CD4-positive, alpha-beta T cell treated with Interleukin-17A for 4 hours (primary cell): ENCODE measurements at places on chromosomes 5 and 9.

GRCh38 chr5:54103871-54104270 is 206.5 kb downstream of the ARL15 start:
- no peak for DNase-seq

DNA sequence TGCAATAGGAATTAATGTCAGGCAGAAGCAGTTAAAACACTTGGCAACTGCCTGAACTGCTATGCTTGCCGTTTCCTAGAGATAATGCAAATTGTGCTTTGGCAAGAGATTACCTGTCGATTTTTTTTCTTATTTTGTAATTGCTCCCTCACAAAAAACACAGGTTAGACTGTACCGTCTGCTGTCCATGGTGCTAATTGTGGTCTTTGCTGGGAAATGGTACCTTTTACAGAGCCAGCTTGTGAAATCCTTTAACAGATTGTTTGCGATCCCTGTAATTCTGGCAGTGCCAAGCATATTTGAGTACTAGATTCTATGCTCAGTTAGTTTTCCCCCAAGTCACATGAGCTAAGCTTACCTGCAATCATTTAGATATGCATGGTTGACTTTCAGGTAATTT is 2125.8 kb upstream of the WWC1 start:
- no peak for DNase-seq

DNA sequence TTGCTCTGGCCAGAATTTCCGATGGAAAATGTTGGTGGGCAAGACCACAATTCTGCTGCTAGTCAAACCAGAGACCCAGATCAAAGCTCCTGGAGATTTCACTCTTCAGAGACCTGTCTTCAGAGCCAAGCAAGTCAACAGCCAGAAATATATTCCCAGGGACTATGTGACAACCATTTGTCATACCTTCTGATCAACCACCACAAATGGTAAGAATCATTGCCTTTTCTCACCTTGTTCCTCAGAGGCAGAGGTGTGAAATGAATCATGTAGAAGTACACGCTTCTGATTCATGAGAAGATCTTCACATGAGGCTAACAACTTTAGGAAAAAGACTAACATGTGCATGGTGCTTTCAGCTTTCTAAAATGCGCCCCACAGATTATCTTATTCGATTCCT is 53.5 kb downstream of the SUSD1 start:
- DNase-seq, result no peak

- no peak for DNase-seq
These were observed 75.7 kb downstream of the TUSC1 start for GRCh38 chr9:25602400-25603044.

DNA sequence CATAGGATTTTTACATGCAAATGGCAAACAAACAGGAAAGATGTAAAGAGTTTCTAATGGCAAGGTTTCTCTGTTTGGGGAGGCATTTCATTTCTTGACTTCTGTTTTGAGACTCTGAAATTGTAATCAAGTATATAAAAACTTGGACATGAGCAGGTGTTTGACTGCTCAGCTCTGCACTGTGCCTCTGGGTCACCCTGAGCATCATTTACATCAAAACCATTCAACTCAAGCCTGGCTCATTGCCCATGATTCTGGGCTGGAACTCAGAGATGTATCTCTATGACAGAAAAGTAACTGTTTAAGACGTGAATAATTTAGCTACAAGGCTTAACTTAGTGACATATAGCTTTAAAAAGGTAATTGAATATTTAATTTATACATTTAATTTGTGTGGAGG is 1402.4 kb upstream of the NUDT12 start:
- no peak for DNase-seq

DNA sequence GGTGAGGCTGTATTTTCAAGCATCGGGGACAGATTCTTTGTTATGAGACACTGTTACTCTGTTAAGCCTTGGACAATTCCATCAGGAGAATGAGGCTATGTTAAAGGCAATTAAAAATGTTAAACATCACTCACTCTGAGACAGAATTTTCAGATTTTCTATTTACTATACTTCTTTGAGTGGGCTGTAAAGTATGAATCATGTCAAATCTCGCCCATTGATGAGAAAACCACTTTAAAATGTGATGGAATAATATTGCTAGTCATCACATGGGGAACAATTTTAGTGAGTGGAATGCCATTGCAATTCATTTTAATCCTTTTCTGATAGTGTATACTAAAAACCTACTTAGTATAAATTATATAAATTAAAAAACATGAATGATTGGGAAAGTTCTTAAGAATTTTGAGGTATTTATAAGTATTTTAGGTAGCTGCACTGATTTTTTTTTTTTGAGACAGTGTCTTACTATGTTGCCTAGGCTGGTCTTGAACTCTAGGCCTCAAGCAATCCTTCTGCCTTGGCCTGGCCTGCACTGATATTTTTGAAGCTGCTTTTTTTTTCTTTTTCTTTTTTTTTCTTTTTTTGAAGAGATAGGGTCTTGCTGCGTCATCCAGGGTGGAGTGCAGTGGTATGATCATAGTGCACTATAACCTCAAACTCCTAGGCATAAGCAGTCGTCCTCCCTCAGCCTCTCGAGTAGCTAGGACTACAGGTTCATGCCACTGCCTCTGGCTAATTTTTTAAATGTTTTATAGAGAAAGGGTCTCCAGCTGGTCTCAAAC is 73.2 kb downstream of the KIAA1958 start:
- DNase-seq, result no peak

GRCh38 chr9:105711867-105712266 is 17.5 kb downstream of the TMEM38B start:
- DNase-seq, result no peak

DNA sequence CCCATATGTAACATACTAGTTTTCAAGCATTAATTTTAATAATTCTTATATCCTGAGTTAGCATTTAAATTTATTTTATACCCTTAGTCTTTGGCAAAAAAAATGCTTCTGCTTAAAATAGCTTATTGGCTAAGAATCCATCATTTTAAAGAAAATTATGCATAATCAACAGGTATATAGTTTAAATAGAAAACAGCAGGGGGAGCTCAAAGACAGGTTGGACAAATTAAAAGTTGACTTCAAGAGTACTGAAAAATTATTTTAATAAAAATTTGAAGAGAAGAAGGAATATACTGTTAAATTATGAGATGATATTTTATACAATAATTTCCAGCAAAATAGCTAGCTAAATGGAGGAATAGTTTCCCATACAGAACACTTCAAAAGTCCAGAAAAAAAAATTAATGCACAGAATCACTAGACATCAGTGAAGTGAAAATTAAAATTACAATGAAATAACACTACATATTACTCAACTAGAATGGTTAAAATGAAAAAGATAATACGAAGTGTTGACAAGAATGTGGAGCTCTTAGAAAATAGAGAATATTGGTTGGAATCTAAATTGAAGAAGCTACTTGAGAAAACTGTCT is 387.1 kb downstream of the PDE4D start:
- no peak for DNase-seq

GRCh38 chr5:3157214-3157613 is 405.7 kb upstream of the IRX2 start:
- no peak for DNase-seq

DNA sequence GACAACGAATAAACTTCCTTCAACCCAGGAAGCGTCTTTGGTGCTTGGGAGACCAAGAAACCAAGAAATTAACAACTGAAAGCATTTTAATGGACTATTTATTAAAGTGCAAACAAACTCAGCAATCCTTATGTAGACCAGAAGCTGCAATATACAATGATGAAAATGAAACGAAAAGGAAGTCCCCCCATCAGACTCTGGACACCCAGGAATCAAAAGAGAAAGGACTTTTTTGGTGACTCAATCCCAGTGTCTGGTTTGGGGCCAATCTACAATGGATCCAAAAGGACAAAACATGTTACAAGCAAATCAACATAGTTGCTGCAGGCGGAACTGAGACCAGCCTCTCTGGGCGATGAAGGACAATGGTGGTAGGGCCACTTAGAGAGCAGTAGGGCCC is 39.5 kb downstream of the C9orf152 start:
- no peak for DNase-seq
